ENCODE measurements at places on chromosomes 3 and 15.

DNA sequence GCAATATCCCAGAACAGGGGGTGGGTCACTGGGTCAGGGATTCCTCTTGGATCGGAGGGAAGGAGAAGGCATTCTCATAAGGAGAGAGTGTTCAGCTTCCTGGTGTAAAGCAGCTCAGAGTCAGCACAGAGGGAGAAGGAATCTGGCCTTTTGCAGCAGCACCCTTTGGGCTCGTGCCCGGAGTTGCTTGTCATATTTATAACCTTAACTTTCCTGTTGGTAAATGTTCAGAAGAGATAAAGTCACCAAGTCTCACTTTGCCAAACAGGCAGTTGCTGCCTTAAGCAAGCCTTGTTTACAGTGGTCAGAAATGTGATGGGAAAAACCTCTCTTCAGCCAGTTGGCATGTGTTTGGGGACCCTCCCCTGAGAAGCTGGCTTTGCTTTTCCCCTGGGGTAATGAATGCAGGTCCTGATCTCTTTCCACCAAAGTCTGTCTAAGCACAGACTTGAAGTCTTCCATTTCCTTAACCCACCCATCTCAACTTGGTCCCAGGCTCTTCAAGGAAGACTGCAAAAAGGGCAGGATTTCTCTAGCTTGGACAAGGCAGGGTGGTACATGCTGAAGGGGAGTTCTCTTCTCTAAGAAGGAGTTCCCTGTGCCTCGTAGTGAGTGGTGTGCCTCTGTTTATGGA, 206.9 kb upstream of the BHLHE40 start:
- no peak for DNase-seq

DNA sequence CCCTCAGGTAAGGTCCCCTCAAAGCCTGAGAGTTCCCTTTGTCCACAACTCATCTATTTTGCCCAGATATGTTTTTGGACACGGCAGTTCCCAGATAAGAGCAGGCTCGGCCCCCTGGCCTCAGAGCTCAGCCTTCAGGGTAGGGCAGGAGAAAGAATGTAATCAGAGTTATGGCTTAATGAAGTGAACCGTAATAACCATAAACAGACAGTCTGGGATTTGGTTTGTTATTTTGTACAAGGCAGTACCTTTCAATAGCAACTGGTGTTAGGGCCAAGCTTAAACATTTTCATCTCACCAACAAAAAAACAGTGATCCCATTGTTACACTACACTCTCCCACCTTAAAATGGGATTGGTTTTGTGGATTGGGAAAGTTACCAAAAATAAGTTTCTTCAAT, 12.2 kb upstream of the ALDH1A3 start:
- DNase-seq, result no peak

DNA sequence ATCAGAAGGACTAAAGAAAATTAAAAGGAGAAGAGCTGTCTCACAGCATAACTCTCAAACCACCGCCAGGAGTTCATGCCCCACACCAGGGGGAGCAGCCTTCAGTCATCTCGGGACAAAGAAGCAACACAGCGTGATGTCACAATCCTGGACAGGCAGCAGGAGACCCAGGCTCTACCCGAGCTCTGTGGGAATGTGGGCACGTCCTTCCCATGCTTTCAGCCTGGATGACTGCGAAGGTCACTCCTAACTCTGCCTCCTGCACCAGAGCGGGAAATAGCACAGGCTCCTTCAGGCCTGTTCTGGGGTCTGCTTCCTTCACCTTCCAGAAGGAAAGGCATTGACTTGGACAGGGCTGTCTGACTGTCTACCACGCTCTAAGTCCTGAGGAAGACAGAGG, 31.3 kb downstream of the NOX5 start:
- DNase-seq, result no peak

DNA sequence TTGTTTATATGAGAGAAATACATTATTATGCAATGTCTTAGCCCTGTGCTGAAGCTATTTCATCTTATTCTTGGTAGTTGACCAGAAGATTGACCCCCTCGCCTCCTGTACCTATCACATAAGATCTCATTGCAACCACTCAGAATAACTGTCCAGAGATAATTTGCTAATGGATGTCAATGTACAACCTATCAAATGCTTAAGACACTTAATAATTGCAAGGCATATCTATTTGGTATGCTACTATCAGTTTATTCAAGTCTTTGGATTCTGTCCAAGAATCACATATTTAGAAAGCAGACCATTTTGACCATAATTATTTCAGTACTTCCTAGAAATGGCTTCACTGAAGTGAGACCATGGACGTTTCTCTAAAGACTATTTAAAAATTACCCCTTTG, 241.6 kb downstream of the GAP43 start:
- no peak for DNase-seq

DNA sequence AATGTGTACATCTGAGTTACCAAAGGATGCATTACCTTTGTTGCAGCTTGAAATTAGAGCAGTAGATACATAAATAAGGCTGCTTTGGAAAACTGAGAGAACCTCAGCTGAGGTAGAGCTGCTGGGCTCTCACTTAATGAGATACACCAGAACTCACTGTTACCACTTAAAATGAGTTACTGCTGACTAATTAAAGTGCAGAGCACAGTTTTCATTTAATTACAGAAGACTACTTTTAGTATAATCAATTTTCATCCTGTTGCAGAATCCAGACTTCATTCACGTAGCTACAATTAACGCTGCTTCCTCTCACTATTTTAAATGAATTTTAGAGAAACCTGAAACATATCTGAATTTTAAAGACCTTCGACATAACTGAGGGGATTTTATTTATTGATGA, 169.5 kb downstream of the USP13 start:
- no peak for DNase-seq

DNA sequence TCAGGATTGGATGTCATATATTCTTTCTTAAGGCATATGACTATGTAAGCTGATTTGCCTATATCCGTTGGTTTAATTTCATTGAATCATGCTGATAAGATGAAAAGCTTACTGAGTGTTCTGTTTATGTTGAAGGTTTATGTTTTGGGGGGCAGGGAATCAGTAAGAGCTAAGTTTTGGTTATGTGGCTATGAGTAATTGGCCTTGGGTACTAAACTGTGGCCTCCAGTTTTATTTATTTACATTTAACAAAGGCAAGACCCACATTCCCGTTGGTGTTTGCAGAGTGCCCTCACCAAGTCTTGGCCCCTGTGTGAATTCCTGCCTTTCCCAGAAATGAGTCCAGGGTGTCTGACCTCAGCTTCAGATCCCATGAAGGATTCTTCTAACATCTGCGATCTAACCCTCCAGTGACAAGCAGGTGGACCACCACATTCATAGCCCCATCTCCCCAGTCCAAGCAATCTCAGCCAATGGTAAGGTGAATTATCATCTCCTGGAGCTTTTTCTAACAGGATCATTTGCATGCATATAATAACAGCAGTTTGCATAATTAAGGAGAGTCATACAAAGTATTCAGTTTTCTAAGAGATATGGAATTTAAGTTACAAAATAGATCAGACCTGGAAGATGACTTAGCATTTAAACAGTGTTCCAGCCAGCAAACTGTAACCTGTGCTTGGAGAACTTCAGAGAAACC, 27.4 kb downstream of the GLDN start:
- DNase-seq, result no peak

- no peak for DNase-seq
Measured at GRCh38 chr3:153577059-153577736, 415.2 kb downstream of the RAP2B start.

DNA sequence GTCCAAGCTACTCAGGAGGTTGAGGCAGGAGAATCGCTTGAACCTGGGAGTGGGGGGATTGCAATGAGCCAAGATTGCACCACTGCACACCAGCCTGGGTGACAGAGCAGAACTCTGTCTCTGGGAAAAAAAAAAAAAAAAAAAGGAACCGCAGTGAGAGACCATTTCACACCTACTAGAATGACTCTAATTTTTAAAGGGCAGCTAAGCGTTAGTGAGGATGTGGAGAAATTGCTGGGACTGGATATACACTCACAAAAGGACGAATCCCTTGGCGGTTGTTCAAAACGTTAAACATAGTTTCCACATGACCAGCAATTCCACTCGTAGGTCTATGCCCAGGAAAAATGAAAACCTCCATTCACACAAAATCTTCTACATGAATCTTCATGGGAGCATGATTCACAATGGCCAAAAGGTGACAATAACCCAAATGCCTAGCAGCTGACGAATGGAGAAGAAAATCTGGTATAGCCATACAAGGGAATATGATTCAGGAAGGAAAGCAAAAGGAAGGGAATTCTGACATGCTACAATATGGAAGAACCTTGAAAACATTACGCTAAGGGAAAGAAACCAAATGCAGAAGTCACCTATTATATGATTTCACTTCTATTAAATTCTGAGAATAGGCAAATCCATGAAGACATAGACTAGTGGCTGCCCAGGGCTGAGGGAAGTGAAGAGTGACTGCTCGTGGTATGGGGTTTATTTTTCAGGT, 127.0 kb downstream of the CHSY1 start:
- no peak for DNase-seq

- DNase-seq, result no peak
Measured at GRCh38 chr3:16448639-16449070, 64.8 kb downstream of the RFTN1 start.

DNA sequence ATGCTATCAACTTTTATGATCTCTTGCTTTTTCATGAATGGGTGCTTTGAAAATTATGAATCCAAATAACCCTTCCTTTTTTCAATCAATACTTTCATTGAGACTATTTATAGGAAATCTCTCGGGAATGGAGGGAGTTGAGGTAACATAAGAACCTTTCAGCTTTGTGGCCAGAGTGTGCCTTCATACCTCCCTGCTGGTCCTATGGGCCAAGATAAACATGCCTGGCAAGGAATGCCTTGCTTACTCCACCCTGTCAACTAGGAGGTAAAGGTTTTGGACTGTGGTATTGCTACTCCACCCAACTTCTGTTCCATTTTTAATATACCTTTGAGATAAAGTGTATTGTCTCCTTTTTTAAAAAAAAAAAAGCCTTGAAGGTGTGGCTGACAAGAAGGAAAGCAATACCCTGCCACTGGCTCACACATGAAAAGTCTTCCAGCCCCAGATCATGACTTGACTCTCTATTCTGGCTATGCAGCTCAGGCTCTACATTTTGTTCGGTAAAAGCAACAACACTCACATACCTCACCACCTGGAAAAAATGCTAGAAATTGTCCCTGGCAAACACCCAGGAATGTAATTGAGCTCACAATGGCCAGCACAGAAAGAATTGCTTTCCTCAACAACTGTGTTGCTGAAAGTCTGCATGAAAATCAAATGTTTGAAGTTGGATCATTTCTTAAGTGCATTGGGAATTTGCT, 35.8 kb downstream of the COL8A1 start:
- no peak for DNase-seq

DNA sequence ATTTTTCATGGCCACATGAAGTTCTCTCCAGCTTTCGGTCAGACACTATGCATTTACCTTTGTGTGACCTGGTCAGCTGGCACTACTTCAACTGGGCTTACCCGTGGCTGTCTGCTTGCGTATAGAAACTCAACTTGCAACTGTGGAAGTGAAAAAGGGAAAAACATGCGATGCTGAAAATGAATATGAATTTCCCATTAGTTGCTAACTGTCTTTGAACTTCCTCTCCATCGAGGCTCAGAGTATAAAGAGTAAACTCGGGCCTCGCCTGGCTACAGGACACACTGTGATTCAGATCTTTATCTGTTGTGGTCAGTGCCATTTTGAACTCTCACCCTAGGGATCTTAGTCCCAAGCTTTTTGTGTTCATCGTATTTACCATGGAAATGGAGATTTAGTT, 26.8 kb downstream of the NFKBIZ start:
- no peak for DNase-seq

DNA sequence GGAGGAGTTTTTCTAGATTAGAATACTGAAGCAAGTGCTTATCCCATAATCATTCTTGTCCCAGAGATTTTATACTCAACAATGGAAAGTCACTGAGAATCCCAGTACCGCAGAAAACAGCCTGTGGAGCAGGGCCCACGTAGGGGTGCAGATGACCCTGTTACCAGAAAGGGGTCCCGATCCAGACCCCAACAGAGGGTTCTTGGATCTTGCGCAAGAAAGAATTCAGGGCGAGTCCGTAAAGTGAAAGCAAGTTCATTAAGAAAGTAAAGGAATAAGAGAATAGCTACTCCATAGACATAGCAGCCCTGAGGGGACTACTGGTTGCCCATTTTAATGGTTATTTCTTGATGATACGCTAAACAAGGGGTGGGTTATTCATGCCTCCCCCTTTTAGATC, 2.6 kb downstream of the GCNT3 start:
- DNase-seq, result no peak

DNA sequence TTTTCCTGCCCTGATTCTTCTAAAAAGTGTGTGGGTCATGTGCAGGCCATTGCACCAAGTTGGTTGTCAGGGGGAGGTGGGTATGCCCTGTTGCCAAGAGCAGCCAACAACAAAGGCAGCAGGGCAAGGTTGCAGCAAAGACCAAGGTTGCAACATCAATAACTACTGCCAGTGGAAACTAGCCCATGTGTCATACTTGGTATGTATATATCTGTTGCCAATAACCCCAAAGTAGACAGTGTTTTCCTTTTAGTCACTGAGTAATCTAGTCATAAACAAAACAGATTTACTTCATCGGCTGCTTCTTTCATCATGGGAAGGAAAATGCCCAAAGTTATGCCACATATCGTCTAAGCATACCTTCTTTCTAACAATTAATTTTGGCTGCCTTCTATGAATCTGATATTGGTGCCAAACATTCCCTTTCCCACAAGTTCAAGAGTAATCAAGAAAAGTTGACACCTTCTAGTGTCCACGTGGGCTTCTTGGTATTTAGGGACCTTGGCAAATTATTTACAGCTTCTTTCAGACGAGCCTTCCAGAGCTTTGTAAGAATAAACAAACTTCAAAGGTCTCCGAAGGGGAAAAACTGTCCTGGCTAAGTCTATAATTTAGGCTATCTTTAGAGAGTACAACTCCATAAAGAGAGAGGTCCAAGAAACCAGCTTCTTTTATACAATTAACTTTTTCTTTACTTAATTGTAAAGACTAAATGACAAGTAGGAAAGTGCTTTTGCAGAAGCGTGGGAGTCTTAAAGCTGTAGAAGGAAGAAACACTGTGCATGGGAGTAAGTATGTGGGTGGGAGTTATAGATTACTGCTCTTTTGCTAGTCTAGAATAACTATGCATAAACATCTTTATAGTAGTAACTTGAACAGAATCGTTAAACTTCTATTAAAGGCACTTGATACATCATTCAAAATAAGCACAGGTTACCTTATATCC, 10.0 kb upstream of the MBNL1 start:
- DNase-seq, result no peak

DNA sequence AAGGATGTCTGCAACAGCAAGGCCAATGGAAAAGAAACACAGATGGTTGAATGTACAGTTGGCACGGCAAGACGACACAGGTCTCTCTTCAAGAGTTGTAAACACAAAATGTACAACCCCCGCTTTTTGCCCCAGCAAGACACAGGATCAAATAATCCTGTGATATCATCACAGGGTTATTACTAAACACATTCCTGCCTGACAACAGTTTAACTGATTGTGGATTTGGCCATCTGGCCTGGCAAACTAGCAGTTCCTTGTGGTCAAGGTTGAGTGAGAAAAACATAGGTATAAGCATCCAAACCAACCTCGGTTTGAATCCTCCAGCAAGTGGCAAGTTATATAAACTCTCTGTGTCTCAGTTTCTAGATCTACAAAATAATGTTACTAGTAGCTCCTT, 23.4 kb downstream of the PARP16 start:
- no peak for DNase-seq

GRCh38 chr3:130517602-130518001, 625 bp downstream of the COL6A6 start:
- no peak for DNase-seq

- DNase-seq, result no peak
Measured at GRCh38 chr3:172551874-172552273, 28.6 kb upstream of the TNFSF10 start.

Data from GM18507 (cell line).